Stimulated activated CD4-positive, alpha-beta T cell treated with anti-CD3 and anti-CD28 coated beads, Interleukin-15, amount 100 ng/mL, for 48 hours (primary cell): ENCODE measurements at places on chromosomes 2 and 18.

DNA sequence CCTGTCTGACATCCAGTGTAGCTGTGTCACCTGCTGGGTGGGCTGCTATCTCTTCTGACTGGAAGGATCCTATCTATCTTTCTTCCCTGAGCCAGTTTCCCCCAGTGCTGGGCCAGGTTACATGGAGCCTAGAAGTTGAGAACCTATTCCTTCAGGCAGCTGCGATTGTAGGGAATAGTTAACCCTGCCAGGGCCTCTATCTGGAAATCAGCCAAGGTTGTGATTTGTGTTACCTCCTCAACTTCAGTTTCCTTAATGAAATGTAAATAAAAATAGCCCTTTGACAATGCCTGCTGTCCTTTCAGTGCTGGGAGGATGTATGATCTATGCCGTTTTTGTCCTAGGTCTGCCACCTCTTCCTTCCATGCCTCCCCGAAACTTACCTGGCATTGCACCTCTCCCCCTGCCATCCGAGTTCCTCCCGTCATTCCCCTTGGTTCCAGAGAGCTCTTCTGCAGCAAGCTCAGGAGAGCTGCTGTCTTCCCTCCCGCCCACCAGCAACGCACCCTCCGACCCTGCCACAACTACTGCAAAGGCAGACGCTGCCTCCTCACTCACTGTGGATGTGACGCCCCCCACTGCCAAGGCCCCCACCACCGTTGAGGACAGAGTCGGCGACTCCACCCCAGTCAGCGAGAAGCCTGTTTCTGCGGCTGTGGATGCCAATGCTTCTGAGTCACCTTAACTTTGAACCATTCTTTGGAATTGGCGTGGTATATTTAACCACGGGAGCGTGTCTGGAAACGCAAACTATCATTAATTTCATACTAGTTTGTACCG lies 36.6 kb downstream of the GORASP2 start:
- DNase-seq: no peak

DNA sequence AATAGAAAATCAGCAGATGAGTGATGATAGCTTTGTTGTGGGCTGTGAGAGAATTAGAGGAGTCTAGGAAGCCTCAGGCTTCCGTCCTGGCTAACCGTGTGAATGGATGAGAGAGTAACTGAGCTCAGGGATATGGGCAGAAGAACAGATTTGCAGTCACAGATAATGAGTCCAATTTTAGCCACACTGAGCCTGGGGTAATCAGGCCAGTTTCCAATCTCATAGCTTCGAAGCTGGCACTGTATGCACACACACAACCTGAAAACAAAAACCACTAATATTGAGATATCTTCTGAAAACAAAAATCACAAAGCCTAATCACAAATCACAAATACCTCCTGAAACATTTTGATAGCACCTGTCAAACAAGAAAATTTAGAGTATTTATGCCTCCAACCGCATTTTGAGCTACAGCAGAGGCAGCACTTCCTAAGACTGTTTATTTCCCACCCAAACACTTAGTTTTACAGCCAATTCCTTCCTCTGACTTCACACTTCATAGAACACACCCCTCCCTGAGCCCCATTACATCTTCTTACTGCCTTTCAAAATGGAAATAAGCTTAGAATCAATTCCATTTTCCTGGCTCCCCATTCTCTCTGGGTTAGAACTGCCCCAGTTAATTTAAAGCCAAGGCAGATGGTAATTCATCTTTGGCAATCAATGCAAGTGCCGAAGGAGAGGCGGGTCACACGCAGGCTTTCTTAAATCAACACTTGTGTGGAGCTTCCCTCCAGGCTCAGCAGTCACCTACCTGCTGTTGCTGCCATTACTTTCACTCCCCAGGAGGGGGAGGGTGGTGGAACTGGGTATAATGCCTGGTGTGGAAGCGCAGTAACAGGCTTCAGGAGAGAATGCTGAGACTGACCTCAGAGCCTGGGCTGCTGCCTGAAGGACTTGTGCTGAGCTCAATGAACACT lies 18.9 kb downstream of the TTR start:
- no peak for DNase-seq

GRCh38 chr18:8760984-8761383 lies 55.6 kb downstream of the MTCL1 start:
- DNase-seq: no peak

GRCh38 chr2:70558195-70558808 lies 4.7 kb upstream of the TGFA start:
- no peak for DNase-seq

DNA sequence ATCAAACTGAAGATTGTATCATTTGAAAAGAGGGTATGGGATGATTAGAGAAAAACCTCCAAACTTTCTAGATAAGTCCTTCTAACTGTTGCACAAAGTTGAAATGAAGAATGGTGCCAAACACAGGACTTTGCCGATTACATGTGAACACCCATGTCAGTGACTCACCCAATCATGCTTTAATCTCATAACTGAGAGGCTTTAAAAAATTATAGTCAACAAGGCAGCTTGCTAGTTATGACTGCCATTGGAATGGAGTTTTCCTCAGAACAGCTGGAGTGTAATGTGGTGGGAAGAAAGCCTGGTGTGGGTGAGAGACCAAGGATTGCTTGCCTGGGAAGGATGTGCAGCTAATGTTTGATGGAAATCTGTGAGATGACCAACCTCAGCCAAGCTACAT lies 98.2 kb upstream of the ALPP start:
- no peak for DNase-seq

DNA sequence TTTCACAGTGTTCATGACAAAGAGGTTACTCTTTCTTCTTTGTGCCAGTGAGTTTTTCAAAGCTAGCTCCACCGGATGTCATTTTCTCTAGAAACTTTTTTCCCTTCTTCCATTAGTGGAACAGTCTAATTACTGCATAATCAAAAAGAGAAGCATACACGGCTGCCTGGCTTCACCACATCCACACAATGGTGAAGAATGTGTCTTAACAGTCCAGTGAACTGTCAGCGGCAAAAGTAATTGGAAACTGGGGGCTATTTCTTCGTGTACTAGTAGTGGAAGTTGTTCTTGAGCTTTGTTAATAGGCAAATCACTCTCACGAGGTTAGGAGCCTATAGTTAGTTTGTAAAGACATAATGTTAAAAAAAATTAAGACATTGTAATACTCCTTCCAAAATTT lies 32.9 kb upstream of the PIK3C3 start:
- DNase-seq: no peak

GRCh38 chr2:224178056-224178455 lies 139.0 kb upstream of the SERPINE2 start:
- no peak for DNase-seq

DNA sequence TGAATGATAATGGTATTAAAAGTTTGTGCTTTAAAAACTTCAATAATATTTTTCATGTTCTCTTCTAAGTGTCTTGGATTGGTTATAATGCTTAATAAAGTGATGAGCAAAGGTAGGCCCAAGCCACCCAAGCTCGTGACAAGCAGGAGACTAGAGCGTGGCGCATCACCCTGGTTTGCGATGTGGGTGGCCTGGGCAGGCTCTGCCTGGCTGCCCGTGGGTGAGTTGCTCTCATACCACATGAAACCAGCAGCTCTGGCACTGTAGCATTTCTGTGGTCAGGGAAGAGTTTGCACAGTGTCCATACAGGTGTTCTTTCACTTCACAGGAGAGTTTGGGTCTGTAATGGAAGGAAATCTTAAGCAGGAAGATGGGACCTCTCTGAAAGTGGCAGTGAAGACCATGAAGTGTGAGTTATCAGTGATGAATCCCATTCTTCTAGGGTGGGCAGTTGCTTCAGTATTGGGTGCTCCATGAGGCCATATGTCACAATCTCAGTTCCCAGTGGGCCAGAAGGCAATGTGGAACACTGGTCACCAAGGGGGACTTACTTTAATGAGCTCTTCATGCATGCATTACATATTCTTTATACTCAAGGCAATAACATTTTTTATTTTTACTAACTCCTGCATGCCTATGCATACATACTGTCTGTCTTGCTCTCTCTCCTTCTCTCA lies 51.4 kb upstream of the TMEM87B start:
- DNase-seq: no peak

- no peak for DNase-seq
Measured at GRCh38 chr2:16441431-16441830, 224.2 kb downstream of the CYRIA start.

GRCh38 chr2:224801360-224801759 lies 85.2 kb upstream of the CCDC195 start:
- DNase-seq: no peak

DNA sequence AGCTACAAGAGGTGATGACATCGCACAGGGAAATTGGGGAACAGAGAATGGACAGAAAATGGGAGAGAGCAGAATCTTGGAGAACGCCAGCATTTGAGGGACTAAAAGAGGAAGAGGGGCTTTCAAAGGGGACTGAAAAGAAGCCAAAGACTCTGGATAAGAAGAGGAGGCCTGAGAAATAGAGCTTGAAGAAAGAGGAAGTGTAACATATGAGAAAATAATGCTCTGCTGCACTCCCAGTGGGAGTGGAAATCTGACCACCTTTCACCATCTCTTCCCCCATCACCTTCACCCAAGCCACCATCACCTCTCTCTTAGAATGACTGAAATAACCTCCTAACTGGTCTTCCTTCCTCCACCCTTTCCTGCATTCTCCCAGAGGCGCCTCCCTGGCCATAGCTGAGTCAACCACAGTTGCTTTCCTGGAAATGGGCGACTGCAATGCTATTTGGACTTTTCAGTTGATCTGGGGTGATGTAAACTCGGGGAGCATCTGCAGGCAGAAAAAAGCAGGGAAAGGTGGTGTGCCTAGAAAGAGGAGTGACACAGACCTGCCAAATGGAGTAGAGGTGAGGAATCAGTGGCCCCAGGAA lies 16.8 kb downstream of the CXCR1 start:
- DNase-seq: no peak

DNA sequence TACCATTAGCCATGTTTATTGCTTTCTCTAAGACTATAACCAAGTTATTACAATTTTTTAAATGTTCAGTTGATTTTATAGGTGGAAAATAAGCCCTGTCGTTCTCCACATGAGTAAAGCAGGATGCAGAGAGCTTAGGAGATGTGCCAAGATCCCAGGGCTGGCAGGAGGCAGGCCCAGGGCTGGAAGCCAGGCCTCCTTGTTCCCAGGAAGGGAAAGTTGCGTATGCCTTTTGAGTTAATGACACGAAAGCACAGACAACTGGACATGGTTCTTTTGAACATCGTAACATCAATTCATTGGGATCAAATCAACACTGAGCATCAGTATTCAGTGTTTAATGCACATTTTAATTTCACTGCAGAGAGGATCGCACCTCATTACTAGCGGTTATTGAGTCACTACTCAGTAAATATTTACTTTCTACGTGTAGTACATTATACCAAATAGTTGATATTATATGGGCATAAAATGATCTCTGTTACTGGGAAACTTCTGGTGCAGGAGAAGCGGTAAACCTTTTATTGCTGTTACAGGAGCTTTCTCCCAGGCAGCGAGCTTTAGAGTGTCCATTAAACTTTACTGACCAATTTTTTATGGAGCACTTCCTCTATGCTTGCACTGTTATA lies 60.0 kb downstream of the RNF144A start:
- DNase-seq: no peak

- DNase-seq: no peak
Measured at GRCh38 chr2:38712413-38712812, 38.7 kb downstream of the SRSF7 start.

DNA sequence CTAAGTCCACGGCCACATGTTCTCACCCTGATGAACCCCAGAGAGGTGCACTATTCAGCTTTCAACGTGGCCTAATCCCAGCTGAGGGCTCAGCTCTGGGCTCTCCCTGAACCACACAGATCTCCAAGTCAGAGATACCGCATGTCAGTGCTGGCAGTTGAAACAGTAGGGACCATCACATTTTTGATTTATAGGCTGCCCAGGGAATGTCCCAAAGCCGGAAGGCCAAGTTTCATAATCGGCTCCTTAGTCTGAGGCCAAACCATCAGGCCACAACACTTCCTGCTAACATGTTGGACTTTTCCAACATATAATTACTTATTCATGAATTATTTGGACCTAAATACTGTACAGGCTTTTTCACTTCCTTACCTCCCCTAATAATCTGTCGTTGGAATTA lies 91.9 kb upstream of the KLHL29 start:
- DNase-seq: no peak

- DNase-seq: no peak
Measured at GRCh38 chr18:58533766-58534165, 95.1 kb downstream of the ALPK2 start.

- DNase-seq: no peak
Measured at GRCh38 chr2:130744287-130745117, 10.8 kb upstream of the AMER3 start.

GRCh38 chr2:11220445-11220844 lies 65.2 kb downstream of the SLC66A3 start:
- no peak for DNase-seq

DNA sequence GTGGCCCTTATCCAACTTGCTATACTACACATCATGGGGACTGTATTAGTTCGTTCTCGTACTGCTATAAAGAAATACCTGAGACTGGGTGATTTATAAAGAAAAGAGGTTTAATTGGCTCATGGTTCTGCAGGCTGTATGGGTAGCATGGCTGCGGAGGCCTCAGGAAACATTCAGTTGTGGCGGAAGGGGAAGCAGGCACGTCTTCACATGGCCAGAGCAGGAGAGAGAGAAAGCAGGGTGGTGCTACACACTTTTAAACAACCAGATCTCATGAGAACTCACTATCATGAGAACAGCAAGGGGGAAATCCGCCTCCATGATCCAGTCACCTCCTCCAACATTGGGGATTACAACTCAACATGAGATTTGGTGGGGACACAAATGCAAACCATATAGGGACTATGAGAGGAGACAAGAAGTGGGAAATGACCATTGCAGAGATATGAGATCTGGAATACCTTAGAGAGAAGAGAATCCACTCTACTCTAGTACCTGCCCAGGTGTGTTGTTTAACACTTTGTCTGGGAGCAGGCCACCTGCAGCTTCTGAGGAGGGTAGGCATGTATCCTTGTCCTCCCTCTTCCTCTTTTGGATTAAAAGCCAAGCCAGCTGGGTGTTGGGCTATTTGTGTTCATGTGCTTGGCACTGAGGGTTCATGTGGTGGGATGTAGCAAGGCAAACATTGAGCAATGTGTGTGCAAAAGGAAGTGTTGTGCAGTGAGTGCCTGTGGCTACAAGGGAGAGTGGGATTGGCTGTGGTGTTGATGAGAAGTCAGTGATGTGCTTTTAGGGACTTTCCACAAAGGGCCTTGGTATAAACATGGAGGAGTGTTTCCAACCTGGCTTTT lies 22.8 kb downstream of the TTLL4 start:
- DNase-seq: peak; percentile 11
